ENCODE measurements at places on chromosomes 3 and 15.

DNA sequence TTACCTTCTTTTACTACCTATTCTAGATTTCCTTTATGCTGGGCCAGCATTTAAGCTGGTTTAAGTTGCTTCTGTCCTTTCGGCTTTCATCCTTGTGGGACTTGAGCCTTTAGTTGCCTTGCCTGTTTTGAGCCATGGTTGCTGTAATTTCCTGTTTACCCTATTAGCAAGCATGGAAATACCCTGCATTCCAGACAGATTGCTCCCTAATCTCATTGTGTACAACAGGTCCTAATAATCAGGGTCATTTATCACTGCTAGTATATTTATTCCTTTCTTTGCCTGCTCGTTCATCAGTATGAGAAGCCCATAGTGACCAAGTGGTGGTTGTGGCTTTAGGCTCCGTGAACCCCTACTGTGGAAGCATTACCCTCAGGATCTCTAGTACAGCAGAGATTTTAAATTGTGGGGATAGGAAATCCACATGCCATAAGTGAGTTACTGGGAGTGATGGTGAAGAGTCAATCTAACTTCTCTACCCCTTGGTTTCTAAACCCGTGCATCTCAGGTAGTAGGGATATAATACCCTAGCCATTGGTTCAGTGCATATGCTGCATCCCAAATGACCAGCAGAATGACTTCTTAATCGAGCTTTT is 31.9 kb downstream of the NCK1 start:
- DNase-seq: no peak

DNA sequence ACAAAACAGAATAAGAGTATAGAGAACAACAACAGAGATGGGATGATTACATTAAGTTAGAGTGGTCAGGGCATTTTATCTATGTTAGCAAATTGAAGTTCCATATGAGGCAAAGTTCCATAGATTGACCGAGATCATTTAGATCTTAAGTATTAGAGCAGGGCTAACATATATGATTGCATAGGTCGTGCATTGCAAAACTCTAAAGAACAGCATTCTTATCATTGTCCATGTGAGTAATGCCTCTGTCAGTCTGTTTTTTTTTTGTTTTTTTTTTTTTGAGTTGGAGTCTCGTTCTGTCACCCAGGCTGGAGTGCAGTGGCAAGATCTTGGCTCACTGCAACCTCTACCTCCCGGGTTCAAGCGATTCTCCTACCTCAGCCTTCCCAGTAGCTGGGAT is 341.7 kb upstream of the KCNH8 start:
- no peak for DNase-seq

- no peak for DNase-seq
Measured at GRCh38 chr15:47801522-47801921, 84.2 kb downstream of the SEMA6D start.

DNA sequence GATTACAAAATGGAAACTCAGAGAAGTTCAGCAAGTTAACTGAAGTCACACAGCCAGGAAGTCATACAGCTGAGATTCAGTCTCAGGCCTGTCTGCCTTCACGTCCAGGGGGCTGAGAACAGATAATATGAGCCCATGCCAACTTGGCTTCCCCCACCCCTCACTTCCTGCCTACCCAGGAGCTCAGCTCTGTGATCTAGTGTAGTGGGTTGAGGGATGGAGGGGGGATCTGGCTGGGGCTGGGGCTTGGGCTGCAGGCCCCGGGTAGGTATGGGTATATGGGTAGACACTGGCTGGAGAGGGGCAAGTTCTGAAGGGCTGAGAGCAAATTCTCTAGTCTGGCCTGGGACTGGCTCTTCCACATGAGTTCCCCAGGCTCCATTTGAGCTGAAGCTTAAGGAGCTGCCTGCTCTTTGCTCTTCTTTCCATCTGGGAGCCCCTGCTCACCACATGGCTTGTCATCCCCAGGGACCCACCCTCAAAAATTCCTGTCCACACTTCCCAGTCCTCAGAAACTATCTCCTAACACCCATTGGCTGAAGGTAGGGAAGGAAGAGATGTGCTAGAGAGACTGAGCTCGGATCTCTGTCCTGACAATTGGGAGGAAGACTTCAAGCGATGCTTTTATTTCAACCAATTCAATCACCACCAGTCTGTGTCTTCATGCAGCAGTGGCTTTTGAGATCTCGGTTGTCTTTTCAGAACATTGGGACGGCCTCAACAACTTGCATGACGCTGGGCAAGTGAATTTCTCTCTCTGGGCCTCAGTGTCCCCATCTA is 2.0 kb downstream of the RASGRF1 start:
- DNase-seq: no peak

DNA sequence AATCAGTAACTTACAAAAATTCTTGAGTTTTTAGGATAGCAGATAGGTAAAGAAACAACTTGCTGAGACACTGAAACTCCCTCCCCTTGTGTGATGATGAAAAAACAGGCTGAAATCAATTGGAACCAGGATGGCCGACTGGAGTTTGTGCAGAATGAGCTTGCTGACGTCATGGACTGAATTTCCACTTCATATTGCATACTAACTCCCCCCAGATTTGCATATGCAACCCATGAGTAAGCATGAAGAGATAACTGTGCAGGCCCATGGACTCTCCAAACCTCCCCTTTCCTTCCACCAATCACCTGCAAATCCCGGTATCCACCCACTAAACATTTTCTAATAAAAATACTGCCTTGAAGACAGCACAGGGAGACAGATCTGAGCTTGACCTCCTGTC is 82.0 kb upstream of the SCN5A start:
- no peak for DNase-seq

DNA sequence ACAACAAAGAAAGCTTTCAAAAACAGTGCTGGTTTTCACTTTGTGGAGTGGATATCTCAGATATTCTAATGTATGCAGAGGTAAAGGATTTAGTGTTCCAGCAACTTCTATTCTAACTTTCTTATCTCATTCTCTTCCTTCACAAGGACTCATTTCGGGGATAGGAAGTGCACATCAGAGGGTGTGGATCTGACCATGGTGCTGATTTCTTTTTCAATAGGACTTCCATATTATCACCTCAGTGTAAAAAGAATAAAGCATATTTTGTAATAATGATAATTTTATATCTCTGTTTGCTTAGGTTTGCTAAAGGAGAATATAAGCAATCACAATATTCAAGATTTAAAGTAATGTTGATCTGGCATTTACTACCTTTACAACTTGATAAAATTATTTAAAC is 12.5 kb upstream of the CADM2 start:
- DNase-seq: no peak

DNA sequence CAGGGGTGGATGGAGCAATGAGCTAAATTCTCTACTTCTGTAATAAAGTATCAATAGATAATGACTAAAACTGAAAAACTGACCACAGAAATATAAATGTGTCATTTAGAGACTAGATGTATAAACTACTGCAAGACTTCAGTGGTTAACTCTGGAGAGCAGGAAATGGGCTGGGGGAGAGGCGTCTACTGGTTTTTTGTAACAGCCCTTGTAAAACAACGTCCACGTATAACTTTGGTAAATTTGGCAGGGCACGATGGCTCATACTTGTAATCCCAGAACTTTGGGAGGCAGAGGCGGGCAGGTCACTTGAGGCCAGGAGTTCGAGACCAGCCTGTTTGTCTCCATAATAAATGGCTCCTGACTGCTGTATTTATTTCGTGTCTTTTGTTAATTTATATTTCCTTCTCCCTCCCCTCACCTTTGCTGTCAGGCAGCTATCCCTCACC is 12.5 kb downstream of the RAB27A start:
- DNase-seq: no peak

GRCh38 chr15:65576664-65577063 is 34.3 kb downstream of the INTS14 start:
- DNase-seq: no peak

GRCh38 chr3:185737020-185737419 is 87.8 kb downstream of the IGF2BP2 start:
- no peak for DNase-seq

DNA sequence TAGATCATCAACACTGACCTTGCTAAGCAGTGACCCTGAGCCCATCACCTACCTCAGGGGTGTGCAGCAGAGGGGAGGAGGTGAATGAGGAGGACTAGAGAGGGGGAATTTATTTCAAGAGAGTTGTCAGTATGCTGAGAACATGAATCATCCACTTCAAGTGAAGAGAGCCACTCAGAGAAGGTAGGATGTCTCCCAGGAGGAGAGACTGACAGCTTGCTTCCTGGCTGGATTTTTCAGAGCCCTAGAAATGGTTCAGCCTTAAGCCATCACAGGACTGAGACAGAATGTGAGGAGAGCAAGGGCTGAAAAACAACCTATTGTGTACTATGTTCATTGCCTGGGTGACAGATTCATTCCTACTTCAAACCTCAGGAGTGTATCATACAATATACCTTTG is 34.8 kb downstream of the CCNL1 start:
- DNase-seq: no peak

- DNase-seq: peak; percentile 97
Measured at GRCh38 chr15:75625542-75626347, at the start of gene SNUPN. Gene SNUPN, minus strand, starts transcription at chr15:75625725. Its CDS starts 4,674 bp downstream, at chr15:75621051.

- DNase-seq: no peak
Measured at GRCh38 chr3:191470545-191470944, 9.6 kb downstream of the PYDC2 start.

- DNase-seq: no peak
Measured at GRCh38 chr15:75597667-75598341, 18.7 kb upstream of the PTPN9 start.

DNA sequence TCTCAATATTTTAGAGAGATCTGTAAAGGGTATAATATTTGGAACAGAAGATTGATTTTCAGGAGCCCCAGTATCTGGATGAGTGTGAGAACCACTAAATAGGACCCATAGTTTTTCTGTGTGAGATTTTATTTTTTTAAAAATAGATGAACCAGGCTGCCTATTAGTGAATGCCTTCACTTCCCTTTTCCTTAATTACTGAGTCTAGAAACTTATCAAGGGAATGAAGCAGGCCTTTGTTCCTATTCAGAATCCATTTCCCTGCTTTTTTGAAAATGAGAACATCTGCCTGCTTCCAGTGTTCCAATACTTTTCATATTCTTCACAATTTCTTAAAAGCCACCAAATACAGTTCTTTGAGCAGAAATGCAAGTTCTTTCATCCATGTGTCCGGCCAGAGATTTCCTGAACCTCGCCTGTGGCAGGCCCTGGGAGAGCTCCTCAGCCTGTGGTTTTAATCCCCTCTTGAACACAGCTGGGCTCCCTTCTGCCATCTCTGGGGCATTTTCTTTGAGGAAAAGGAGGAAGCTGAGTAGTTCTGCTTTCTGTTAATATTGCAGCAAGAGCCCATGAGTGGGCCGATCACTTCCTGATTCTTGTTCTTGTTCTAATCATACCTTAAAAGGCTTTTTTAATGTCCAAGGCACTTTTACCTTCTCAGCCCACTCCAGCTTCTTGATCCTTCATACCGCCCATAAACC is 4.7 kb downstream of the EHD4 start:
- DNase-seq: no peak

GRCh38 chr3:165641569-165642310 is 195.5 kb downstream of the BCHE start:
- no peak for DNase-seq

DNA sequence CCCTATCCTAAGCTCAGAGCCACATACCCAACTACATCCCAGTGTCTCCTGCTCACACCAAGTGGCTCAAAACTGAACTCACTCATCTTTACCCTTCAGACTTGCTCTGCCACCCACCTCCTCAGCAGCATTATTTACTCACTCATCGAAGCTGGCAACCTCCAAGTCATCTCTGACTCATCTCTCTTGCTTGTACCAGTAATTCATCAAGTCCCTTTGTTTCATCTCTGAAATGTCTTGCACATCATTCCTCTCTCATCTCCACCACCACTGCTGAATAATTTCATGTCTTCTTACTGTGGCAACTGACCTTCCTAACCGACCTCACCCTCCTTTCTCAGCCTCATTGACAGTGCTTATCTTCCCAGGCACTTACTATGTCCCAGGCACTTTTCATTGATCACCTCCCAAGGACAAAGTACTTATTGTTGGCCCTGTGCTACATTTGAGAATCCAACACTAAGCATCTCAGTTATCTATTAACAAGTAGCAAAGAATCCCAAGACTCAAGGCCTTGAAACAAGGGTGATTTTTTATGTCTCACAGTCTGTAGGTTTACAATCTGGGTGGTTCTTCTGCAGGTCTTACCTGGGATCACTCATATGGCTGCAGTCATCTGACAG is 82.0 kb downstream of the MRPL46 start:
- DNase-seq: no peak

GRCh38 chr15:40309344-40309862 is 1.7 kb upstream of the PLCB2 start:
- DNase-seq: no peak

- no peak for DNase-seq
Measured at GRCh38 chr3:65042675-65043074, 354.9 kb upstream of the ADAMTS9 start.

- DNase-seq: no peak
Measured at GRCh38 chr15:89118481-89118989, 30.3 kb downstream of the ABHD2 start.

GRCh38 chr3:129628169-129628522 is 21.7 kb upstream of the PLXND1 start:
- no peak for DNase-seq

DNA sequence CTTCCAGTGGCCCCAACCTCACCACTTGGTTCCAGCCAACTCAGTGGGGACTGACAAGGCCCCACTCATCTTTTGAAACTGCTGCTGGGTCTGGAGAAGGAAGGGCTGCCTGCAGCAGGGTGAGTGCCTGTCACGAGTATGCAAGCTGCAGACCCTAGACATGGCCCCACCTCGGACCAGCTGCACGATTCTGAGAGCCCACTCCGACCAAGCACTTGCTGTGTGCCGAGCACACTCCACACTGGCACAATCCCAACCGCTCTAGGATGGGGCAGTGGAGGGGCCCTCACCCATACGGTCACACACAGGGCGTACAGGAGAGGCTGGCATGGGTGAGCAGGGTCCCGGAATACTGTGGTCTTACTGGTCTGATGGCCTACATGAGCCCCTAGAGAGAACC is 8.0 kb upstream of the PLXND1 start:
- DNase-seq: peak; percentile 4

- DNase-seq: no peak
Measured at GRCh38 chr3:38136393-38136776, 542 bp downstream of the ACAA1 start.

DNA sequence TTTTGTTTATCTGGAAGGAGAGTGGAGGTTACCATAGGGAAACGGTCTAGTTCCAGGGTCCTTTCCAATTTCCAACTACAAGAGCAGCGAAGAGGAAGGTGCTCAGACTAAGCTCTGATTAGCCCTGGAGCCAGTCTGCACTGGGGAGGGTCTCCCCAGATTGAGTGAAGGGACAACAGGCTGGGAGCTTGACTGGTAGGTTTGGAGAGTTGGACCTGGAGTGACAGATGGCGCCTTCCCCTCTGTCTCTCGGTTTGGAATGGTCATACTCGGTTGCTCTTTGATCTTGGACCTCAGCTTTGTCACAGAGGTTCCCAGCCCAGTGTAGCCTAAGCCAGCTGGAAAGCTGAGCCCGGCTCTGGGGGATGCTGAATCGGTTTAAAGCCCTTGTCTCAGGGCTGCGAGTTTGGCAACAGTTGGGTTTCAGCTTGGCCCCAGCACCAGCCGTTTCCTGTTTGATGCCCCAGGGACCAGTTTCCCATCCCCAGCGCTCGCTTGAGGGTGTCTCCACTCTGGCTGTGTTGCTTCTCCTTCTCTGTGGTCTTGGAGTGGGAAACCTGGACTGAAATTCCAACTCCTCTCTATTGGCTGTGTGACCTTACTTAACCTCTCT is 53.1 kb upstream of the ULK4 start:
- DNase-seq: peak; percentile 59

GRCh38 chr3:110618512-110619226 is 452.9 kb upstream of the NECTIN3 start:
- DNase-seq: no peak

GRCh38 chr15:98657721-98658120 is 9.4 kb downstream of the IGF1R start:
- no peak for DNase-seq

- no peak for DNase-seq
Measured at GRCh38 chr3:44772099-44772442, 10.5 kb downstream of the KIF15 start.
